IPS DF 19.7 (cell line): ENCODE measurements at places on chromosomes 3 and 15.

DNA sequence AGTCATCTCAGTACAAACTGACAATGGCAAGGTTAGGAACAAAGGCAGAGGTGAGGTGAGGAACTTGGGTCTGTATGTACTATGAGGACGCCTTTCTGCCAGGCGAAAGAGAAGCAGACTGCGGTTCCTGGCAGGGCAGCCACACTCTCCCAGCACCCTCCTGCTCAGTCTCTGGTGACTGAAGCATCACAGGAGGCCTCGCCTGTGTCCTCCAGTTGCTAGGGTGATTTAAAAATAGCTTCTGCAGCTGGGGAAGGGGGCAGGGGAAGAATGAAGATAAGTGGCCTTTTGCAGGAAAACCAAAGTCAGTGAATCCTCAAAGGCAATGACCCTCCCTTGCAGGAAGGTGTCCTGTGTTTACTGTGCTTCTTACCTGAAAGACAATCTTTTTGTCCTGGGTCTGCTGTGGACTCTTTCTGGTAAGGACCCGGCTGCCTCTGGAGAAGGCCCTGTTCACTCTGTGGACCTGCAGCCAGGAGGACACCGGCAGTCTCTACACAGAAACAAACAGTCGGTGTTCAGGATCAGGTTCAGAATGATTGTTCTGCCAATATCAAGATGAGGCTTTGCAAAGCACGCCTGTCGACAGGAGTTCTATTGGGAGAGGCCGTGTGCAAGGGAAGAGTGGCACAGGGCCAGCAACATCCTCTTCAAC, 65.7 kb upstream of the DGKG start:
- DNase-seq = no peak

- DNase-seq = no peak
Observed at GRCh38 chr15:71013446-71013845, 101.8 kb upstream of the THSD4 start.

DNA sequence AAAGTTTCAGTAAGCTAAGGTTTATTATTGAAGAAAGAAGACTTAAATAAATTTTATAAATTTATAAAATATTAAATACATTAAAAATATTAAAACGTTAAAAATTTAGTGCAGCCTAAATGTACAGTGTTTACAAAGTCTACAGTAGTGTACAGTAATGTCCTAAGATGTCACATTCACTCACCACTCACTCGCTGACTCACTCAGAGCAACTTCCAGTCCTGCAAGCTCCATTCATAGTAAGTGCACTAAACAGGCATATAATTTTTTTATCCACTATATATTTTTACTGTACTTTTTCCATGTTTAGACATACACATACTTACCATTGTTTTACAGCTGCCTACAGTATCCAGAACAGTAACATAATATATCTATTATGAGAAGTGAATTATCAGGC, 51.5 kb downstream of the TJP1 start:
- no peak for DNase-seq

- DNase-seq = no peak
Observed at GRCh38 chr3:113508966-113509365, 6.0 kb downstream of the SPICE1 start.

GRCh38 chr3:147428754-147429153, 19.6 kb downstream of the ZIC1 start:
- DNase-seq = no peak

GRCh38 chr15:58558777-58559176, 127.0 kb downstream of the LIPC start:
- no peak for DNase-seq

DNA sequence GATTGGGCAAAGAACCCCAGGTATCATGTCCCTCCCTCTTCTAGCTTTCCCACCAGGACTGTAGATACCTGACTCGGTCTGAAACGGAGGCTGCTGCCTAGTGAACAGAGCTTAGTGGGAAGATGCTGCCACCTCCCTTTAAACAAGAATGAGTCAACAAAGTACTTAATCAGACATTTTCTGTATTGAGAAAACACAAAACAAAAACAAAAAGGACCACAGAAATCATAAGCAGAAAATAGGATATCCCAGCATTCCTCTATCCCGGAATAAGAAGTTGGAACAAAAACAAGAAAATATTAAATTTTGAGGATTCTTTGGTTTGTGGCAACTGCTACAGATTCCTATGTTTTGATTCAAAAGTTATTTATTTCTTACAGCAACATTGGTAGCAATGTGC, 51.7 kb upstream of the COL8A1 start:
- no peak for DNase-seq

DNA sequence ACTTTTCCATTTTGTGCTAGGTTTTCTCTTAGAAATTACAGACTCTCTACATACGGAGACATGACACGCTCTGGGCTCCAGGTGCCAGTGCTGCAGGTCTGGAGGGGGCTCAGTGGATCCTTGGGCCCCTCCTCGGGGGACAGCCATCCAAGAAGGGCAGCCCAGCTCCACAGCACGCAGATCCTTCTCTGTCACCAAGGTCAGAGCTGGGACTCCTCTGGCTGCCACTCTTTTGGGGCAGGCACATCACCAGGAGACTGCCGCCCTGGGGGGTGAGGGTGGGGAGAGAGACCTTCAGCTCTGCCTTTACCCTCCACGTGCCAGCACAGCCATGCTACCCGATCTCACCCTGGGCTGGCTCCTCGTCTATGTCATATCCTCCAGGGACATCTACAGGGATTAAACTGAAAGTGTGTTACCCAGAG, 65.6 kb downstream of the ATP10A start:
- no peak for DNase-seq

GRCh38 chr3:87309601-87310000, 33.2 kb upstream of the POU1F1 start:
- DNase-seq = no peak

- no peak for DNase-seq
Observed at GRCh38 chr3:58285334-58285733, 20.7 kb upstream of the RPP14 start.

- no peak for DNase-seq
Observed at GRCh38 chr15:68512598-68512997, 66.2 kb upstream of the CORO2B start.

- no peak for DNase-seq
Observed at GRCh38 chr3:64388886-64389285, 163.6 kb upstream of the PRICKLE2 start.

DNA sequence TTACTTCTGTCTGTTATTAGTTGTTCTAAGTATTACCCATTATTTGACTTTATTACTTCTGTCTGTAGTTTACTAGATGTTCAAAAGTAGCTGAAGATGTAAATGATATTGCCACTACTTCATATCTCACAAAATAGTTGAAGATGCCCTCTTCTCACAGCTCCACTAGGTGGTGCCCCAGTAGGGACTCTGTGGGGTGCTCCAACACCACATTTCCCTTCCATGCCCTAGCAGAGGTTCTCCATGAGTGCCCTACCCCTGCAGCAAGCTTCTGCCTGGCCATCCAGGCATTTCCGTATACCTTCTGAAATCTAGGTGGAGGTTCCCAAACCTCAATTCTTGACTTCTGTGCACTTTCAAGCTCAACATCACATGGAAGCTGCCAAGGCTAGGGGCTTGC, 80.8 kb downstream of the KCNH8 start:
- no peak for DNase-seq

DNA sequence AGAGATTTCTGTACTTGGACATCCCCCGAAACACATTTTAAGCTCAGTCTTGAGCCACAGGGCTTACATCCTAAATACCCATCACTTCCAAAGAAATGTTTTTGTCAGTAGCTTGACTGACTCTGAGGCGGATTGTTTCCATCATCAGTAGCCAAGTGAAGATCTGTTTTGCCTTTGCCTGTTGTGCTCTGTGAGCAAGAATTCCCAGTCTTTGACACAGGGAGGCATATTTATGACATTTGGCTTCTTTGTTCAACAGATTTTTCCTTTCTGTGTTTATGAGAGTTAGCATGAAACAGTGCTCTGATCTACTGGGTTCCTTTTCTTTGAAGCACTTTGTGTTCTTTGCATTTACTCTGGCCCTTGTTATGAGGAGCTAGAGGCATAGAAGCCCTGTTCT, 132.1 kb upstream of the CDIN1 start:
- no peak for DNase-seq

DNA sequence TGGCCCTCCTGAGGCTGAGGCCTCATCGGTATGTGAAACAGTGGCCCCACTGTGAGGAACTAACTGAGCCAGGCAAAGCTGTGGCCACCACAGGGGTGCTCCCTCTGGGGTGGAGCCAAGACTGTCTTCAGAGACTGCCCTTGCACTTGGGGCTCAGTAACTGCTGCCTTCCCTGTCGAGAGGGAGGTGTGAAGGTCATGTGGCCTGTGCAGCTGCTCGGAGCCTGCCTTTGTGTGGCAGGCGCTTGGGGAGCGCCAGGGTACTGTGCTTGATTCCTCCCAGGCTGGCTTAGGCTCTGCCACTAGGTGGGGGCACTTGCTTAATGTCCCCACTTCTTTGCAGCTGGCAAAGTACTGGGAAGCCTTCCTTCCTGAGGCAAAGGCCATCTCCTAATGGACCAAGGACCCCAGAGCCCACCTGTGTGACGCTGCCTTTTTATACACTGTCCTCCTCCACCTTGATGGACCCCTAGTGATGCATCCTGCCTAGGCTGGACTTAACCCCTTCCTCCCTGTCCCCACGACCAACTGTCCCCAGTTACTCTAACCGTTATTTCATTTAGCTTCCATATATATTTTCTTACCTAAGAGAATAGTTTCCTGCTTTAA, 14.2 kb upstream of the SNX22 start:
- no peak for DNase-seq

DNA sequence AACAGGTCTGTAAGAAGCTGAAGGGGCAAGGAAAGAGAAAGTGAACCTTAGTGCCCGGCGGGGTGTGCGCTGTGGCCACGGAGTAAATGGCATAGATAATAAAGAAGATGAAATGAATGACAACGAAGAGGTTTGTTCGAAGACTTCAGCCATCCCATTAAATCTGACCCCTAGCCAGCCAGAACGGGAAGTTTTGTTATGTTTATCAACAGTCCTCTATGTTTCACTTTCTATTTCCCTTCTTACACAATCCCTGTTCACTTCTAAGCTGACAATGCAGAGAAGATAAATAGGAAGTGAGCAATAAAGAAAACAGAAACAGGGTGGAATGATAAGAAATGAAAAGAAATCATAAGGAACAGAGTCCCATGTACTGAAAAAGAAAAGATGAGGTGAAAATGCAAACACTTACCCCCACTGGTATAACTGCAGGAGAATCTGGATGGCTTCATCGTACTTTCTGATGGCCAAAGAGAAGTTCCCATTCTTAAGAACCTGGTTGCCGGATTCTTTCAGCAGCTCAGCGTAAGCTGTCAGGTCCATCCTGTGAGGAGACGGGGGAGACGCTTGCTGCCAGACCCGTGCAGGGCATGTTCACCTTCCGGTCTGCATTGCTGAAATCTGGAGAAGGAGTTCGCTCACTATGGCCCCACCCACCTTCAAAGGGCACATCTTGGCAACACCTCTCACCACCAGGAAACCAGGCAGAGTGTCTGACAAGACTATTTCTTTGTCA, 36.8 kb downstream of the TRANK1 start:
- no peak for DNase-seq

- no peak for DNase-seq
Observed at GRCh38 chr3:143676021-143676420, 172.2 kb downstream of the SLC9A9 start.

DNA sequence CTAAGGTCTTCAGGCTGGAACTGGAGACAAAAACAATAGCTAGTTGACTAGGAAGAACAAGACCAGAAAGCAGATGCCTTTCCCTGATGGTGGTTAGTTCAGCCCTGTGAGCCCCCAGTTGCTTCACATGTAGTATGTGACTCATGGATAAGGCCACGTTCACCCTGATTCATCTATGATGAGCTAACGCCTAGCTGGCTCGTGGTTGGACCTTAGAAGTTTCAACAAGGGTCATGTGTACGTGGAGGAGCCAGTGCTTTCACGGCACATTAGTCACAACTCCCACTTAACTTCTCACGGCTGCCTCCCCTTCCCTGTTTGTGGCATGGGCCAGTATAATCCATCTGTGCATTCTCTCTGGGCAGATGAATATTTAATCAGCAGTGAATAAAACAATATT, 20.6 kb downstream of the COL8A1 start:
- no peak for DNase-seq

DNA sequence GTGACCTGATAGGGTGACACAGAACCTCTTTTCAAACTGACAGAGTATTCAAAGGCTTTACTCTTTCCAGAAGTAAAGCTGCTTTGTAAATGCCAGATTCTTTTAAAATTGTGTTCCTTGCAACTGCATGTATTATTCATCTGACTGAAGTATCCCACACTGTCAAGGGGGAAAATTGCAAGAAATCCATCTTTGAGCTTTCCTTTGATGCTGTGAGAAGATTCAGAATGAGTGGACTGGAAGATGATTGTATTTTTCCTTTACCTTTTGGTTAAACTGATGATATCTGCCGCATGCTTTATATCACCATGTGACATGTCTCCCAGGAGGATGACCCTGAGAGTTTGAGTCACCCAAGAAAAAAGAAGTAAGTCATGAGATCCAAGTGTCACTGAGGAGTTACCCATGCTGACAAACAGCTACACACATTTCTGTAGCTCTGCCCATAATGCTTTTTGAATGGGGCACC, 250.8 kb upstream of the CBLB start:
- DNase-seq = no peak

- no peak for DNase-seq
Observed at GRCh38 chr15:100890051-100890720, 10.6 kb downstream of the ALDH1A3 start.

GRCh38 chr3:60386306-60386705, 864.9 kb downstream of the FHIT start:
- DNase-seq = no peak

- DNase-seq = no peak
Observed at GRCh38 chr15:26504009-26504408, 268.9 kb downstream of the GABRB3 start.

DNA sequence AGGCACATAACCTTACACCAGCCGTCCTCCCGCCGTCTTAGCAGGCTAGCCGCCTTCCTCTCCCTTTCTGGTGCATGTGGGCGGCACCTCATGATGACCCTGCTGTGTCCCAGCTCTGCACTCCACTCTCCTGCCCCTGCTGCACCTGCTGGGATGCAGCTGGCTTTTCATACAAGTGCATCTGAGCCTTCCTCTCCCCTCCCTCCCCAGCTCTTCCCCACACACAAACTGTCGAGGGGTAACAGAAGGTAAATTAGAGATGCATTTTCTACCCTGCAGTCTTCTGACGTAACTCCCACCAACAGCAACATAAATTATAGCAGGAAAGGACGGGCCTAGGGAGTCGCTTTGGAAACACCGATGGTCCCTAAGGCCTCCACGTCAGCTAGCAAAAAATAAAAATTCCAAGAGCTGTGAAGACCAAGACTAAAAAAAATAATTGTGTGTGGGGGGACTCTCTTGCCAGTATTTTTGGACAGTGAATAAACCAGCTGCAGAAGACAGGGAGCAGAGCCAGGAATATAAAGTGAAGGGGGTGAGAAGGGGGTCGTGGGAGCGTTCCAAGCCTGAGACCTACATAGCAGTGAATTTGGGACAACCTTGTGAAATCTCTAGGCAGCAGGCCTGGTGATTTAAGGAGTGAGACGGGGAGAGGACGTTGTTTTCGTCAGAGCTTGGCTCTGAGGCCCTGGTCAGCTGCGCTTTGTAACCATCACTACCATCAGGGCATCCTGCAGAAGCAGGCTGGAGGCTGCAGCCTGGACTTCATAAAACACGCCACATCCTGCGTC, 216.2 kb downstream of the ADAMTS17 start:
- DNase-seq = no peak

- no peak for DNase-seq
Observed at GRCh38 chr3:48082580-48083184, 66.5 kb upstream of the MAP4 start.

- no peak for DNase-seq
Observed at GRCh38 chr15:98580572-98580971, 67.8 kb upstream of the IGF1R start.
